Foreskin keratinocyte (primary cell): ENCODE measurements at places on chromosomes 1 and 21. TPM values are rescaled to one million over a fixed set of nuclear protein-coding genes. Genes with fewer than 3 reads are reported as not detected.

The SLAMF6 gene
- polyA plus RNA-seq = not detected in 2 replicates

The FLAD1 gene
- 51.1 and 54.6 TPM in 2 replicates for polyA plus RNA-seq

The TMEM54 gene
- polyA plus RNA-seq = 113 and 128 TPM in 2 replicates

The GNG5 gene
- 259 and 270 TPM in 2 replicates for polyA plus RNA-seq

The LELP1 gene
- not detected in 2 replicates for polyA plus RNA-seq

The SH2D5 gene
- polyA plus RNA-seq = 85.3 and 105 TPM in 2 replicates

The C21orf58 gene
- polyA plus RNA-seq = 3.3 and 3.8 TPM in 2 replicates

The PIGR gene
- polyA plus RNA-seq = not detected in 2 replicates

The SLAMF8 gene
- polyA plus RNA-seq = not detected in 2 replicates

The ATP6V1G3 gene
- polyA plus RNA-seq = not detected in 2 replicates

The ATAD3A gene
- polyA plus RNA-seq = 64.4 and 66.8 TPM in 2 replicates

The PKLR gene
- 0.07 and 0.08 TPM in 2 replicates for polyA plus RNA-seq
